ENCODE measurements at places on chromosomes 16 and 17.

DNA sequence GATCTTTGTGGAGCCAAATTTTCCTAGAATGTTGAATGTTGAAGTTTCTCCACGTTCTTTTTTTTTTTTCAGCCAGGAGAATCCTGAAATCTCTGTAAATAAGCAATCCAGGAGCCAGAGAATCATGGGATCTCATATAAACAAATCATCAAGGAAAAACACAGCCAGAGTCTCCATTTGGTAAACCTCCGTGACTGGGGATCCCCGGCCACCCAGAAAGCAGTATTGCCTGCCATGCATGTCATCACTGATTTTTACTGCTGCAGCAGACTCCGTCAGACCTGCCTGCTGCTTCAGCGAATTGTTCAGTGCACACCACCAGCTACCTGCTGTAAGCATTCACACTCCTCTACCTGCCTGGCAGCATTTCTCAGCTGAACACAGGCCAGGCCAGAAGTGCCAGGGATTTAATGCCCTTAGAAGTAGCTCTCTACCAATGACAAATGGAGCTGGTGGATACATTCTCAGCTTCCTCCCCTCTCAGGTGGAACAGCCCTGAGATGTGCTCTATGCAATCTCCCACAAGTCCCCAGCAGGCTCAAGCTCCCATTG, 158.6 kb downstream of the CYLD start:
- no peak for DNase-seq

GRCh38 chr17:45168991-45169752, 7.5 kb downstream of the HEXIM2 start:
- DNase-seq: no peak

GRCh38 chr17:67718325-67718941, 697 bp downstream of the NOL11 start:
- DNase-seq: no peak

DNA sequence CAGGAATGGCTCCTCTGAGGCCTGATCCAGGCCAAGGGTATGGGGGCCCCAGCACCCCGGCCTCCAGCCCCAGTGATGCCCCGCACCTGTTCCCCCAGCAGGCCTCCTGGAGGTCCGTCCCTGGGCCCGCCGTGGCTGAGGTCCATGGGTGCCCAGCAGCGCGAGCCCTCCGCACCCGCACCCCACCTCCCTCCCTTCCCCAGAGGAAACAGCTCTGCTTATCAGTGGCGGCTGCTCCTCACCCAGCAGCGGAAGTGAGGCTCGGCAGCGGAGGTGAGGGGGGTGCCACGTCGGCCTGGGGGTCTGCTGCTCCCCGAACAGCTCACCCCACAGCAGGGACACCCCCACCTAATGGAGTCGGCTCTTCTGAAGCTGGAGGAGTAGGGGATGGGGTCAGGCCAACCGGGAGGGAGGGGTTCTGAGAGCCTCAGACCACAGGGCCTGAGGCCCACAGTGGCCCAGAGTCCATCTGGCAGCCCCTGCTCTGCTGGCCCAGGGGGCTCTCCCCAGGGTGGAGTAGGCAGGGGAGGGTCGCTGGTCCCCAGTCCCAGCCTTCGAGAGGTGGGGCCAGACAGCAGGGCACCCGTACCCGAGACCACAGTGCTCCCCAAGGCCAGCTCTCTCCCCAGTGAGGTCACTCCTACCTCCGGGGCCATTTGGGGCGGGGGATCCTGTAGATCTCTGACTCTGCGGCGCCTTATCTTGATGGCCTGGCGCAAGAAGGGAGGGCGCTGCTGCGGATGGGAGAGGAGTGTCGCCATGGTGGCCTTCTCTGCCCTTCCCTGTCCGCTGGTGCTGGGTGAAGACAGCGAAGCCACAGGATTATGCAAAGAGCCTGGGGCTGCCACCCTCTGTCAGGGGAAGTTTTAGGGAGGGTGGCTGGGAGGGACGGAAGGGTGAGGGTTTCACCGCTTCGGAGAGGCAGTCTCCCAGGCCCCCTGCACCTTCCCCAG, at the start of gene UNC13D:
TSS of gene UNC13D (minus strand) at position 828 of the 953 bp plus-strand sequence. CDS start at position 761, 67 bp downstream.
- peak; percentile 69 for DNase-seq

- no peak for DNase-seq
These were observed 160.4 kb upstream of the PLCG2 start for GRCh38 chr16:81618661-81619060.

GRCh38 chr16:85819245-85819644, 19.8 kb downstream of the COX4I1 start:
- peak; percentile 74 for DNase-seq

GRCh38 chr16:78045865-78046581, 23.7 kb downstream of the CLEC3A start:
- no peak for DNase-seq

DNA sequence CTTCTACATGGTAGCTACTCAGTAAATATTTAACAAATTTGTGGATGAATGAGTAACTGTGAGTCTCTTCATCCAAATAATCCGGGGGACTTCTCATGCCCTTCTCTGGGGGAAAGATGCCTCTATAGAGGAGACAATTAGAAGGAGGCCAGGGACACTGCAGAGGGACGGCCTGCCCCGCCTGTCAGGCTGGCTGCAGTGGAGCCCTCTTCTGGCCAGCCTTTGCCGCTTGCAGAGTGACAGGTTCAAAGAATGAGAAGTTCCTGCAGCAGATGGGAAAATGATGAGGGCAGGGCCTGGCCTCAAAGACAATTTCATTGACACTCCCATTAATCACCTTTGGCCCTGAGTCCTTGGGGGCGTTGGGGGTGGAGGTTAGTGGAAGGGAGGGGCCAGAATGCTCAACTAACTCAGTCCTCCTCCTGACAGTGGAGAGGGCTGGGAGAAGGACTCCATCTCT, 339.0 kb downstream of the MAF start:
- no peak for DNase-seq

GRCh38 chr16:12458591-12459358, 344.9 kb downstream of the CPPED1 start:
- no peak for DNase-seq

DNA sequence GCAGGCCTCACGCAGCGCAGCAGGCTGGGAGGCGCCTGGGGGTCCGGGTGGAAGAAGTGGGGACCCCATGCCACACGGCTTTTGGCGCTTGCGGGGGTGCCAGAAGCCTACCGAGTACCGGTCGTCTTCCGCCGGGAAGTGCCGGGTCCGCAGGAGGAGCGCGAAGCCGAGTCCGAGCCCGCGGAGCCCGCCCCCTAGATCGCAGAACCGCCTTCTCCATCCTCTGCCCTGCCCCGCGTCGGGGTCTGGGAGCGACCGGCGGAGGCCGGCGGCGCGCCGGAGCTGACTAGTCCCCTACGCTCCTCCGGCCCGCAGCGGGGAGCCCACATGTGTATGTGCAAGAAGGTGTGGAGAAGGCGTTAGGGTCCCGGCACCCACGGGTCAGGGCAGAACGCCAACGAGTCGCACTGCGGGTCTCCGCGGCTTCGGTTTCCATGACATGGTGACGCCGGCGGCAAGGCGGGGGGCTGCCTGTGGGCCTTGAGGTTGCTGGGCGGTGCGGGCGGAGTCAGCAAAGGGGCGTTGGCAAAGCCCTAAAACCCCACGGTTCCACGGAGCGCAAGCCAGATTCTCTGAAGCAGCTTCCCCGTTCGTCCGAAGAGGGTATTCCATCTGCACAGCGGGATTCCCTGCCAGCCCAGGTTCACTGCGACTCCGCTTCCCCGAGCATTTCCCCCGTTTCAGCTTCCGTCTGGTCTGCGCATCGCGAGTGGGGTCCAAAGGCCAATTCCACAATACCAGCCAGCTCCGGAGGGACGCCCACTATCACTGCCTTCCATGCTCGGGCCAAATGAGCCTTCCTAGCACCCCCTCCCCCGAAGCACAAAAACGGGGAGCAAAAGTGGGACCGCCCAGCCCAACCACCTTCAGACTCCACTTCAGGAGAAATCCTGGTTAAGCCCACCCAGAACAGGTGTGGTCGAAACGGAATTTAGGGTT, 2.3 kb upstream of the LHX1 start:
- DNase-seq: no peak

GRCh38 chr17:71870546-71870862, 250.3 kb upstream of the SOX9 start:
- DNase-seq: no peak
